ENCODE measurements at places on chromosomes 7 and 10.

DNA sequence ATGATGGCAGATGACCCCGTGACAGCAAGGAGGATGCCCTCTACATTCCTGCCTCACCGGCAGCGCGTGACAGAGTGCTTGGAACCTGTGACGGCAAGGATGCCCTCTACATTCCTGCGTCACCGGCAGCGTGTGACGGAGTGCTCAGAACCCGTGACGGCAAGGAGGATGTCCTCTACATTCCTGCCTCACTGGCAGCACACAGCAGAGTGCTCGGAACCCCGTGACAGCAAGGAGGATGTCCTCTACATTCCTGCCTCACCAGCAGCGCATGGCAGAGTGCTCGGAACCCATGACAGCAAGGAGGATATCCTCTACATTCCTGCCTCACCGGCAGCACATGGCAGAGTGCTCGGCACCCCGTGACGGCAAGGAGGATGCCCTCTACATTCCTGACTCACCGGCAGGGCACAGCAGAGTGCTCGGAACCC, 231.0 kb downstream of the DIP2C start:
- DNase-seq: no peak

GRCh38 chr10:122034149-122034756, 45.3 kb downstream of the TACC2 start:
- DNase-seq: peak; percentile 10

- DNase-seq: peak; percentile 18
Observed at GRCh38 chr10:31896968-31897384, 31.7 kb downstream of the ARHGAP12 start.

DNA sequence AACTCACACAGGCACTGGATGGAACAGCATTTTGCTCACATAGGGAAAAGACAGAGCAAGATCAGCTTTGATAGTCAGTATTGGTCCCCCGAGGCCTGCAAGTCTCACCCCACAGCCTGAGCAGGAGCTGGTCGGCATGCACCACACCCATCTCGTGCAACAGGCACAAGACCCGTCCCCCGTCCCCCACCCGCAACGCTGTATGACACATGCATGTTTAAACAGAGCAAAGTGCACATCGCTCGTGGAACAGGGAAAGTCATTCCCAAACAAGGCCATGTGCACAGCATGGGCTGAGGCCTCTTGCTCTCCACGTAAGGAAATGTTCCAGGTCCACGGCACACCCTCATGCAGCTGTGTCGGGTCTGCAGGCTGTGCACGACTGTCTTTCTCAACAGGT, 527.2 kb downstream of the ACTR3B start:
- DNase-seq: no peak

DNA sequence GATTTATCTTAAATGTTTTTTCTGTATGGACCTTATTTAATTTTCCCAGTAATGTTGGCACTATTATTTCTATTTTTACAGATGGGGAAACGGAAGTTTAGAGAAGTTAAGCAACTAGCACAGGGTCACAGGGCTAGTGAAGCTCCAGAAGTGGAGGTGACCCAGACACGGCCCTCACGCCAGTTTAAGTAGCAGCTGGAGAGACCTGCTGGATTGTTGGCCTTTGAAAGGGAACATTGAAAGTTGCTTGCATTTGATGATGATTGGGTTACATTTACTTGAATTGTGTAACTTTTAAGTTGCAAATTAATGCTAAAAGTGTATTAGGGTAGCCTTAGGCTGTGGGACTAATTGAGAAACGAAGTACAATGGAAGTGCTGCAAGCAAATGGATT, 25.6 kb downstream of the CDK14 start:
- DNase-seq: no peak

- peak; percentile 92 for DNase-seq
Observed at GRCh38 chr7:30740417-30741181, 11.3 kb upstream of the INMT start.

GRCh38 chr7:111560773-111561653, 1.3 kb downstream of the IMMP2L start:
- no peak for DNase-seq

DNA sequence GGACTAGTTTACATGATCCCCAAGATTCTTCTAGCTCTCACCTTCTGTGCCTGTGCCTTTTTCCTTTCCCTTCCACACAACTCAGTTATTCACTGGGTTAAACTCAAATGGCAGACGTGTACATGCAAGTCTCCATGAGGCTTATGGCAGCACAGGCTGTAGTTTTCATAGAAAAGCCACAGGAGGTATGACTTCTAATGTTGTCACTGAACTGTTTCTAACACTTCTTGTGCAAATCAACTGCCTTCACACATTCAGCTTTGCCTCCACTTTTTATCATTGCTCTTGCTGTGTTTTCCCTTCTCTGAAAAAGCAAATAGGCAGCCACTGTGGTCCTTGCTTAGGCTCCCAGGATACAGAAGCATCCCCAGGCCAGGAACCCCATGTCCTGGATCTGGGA, 5.3 kb upstream of the GIMAP5 start:
- DNase-seq: no peak

- DNase-seq: no peak
Observed at GRCh38 chr10:95550073-95550672, 11.0 kb downstream of the SORBS1 start.

DNA sequence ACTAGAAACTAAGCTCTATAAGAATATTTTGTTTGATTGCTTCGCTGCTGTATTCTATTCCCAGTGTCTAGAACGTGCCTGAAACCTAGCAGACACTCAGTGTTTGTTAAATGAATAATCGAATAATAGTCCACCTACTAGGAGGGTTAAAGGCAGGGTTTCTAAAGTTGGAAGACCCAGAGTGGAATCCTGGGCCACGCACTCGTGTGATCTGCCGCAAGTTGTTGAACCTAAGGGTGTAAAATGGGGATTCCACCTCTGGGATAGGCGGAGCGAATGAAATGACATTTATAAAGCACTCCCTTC, 702 bp upstream of the AGFG2 start:
- no peak for DNase-seq

DNA sequence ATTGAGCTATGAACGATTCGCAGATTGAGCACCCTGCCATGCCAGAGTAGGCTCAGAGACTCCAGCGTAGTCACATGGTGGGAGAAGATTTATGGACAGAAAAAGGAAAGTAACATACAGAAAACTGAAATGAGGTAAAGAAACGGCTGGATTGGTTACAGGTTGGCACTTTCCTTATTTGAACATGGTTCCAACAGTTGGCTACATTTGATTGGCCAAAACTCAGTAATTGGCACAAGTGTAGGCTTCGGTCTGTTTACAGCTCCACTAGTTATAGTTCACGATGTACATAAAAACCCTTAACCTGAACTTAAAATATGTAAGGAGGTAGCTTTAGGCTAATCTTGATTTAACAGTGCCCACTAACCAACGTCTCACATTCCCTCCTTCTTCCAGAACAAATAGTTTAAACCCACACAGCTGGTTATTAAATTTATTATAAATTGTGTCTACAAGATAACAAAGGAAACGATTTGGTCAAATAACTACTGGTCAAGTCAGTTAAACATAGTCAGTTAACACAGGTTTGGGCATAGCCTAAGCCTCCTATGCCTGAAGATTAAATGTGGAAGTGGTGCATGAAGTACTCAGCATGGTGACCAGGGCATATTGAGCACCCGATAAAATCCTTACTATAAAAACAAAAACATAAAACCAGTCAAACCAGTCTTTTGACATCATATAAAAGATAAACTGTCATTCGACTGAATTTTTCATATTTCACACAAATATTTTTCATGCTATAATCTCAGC, 17.9 kb upstream of the MTERF1 start:
- no peak for DNase-seq

GRCh38 chr10:69645296-69646184, 15.5 kb downstream of the FAM241B start:
- no peak for DNase-seq

DNA sequence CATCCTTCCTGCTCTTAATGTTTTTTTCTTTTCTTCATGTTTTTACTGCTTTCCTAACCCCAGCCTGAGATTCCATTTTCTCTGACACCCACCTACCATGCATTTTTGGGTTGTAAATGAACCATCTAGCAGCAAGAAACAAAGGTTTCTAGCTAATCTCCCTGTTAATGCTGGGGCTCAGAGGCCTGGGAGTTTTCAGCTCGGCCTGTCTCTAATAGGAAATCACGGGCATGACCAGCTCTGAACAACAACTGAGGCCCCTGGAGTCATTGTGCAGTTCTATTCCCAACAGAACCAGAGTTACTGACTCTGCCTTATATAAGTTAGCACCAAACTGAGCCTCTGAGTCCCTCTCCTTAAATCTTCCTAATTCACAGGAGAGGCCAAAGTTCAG, 134.8 kb downstream of the CFAP58 start:
- no peak for DNase-seq

DNA sequence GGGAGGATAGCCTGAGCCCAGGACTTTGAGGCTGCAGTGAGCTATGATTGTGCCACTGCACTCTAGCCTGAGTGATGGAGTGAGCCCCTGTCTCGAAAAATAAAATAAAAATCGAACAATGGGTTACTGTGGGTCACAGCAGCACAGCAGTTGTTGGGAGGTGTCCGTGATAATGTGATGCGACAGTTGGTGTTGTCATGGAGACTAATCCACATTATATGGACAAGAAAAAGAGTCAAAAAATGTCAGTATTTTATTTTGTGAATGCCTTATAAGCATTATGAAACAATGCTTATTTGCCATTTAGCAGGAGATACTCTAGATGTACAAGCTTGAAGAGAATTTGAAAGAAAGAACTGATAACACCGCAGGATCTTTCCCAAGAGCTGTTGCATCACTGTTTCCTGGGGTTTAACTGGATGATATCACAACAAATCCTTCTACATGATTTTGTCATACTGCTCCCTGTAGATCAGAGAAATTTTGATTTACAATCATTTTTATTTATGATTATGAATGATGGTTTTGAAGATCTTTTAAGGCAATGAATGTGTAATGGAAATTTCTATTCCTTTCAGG, 195.4 kb downstream of the BAMBI start:
- no peak for DNase-seq

GRCh38 chr10:60732807-60733516, 45.3 kb upstream of the CDK1 start:
- DNase-seq: no peak

- DNase-seq: no peak
Observed at GRCh38 chr10:63549810-63550209, 28.6 kb downstream of the REEP3 start.

DNA sequence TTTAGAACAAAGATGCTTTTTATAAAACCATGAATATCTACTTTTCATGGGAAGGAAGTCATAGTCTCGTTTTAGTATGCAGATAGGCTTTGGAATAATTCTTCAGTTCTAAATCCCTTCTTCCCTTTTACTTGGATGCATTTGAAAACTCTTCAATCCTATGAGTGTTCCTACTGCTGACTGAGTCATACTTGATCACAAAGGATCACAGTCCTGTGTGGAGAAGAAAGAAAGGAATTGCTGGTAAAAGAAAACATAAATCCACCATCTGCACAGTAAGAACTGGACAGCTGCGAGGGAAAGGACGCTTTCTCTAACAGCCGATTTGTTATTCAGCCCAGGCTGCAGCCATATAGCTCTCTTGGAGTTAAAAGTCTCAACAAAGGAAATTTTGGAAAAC, 209.9 kb downstream of the SEMA3E start:
- no peak for DNase-seq

- DNase-seq: peak; percentile 92
Observed at GRCh38 chr7:1065585-1066241, 21.4 kb downstream of the GPR146 start.

DNA sequence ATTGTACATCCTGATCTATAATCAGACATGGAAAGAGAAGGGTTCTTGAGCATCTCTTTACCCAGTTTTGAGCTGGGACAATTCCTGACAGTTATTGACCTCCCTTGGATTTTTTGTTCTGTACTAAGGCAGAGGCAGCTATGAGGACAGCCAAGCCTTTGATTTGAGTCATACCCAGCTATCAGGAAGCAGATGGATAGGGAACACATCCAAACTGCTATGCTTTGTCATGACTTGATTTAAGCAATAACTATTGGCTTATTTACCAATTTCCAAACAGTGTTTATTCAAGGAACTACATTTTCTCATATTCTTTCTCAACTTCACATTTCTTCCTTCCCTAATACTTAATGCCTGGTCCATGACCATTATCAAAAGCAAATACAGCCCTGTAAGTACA, 396.4 kb upstream of the STEAP1 start:
- no peak for DNase-seq

- DNase-seq: no peak
Observed at GRCh38 chr10:30233186-30233959, 115.7 kb downstream of the MTPAP start.

DNA sequence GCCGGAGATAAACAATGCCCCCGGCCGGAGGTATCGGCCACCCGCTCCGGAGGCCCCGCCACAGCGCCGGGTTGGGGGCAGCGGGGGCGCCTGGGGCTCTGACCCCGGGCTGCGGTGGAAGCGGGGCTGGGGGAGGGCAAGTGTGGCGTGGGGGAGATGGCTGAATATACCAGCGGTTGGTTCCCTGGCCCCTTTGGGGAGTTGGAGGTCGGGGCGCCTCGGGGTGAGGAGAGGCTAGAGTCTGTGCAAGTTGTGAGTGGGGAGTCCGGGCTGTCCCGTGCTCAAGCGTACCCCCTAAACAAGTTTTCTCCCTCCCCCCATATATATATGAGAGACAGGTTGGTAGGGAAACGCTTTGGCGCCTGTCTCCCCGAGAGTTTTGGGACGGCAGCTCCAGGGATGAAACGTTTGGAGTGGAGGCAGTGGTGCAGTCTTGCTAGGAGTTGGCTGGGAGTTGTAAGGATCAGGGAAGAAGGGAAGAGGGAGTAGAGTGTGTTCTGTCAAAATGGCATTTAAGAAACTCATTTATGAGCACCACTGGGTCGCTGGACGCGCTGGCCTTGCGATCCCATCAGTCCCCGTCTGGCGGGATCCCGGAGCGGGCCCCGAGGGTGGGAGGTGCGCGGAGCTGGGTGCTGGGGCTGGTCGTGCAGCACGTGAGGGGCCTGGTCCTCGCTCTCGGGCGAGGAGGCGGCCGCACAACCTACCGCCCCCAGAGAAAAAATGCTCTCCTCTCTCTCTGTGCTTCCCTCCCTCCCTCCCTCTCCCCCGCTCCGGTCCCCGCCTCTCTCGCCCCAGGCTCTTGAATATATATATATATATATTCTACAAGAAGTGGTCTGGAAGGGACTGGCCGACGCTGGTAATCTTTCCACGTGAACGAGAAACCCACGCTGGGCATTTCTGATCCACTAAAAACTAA, 1.1 kb downstream of the TET1 start:
- DNase-seq: no peak

DNA sequence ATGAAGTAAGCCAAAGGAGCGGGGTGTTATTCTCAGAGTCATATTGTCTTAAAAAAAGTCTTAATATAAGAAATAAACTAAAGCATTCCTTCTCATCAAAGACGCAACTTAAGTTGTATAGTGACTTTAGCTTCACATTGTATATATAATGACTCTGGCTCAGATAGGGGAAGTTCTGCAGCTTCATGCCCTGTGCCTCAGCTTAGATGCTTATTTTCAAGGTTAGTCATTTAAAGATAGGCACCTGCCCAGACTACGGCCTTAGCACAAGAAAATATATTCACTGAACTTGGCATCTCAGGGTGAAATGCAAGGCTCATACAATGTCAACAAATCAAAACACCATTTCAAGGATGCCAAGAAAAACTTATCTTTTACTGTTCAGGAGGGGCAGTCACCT, 52.8 kb upstream of the DNAJB12 start:
- DNase-seq: no peak
